ENCODE measurements at places on chromosomes 1 and 21.
A peak's percentile ranks its signal among the peaks of the same experiment; 100 is the strongest.

DNA sequence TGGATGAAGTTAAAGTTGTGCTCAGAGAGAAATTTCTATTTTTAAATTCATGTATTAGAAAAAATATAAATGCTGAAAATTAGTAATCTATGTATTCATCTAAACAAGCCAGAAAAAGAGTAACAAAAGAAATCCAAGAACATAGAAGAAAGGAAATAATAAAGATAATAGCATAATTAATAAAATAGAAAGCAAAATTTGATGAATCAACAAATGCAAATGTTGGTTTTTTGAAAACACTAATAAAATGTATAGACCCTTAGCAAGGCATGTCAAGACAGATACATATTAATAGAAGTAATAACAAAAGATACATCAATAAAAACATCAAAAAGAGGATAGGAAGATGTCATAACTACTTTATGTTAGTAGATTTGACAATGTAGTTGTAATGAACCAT is 18.0 kb downstream of the F13B start:
- peaks cover 6% of the 10 kb centered on the region for H3K27me3 ChIP-seq
- H3K4me1 ChIP-seq: no peaks in the 10 kb centered on the region
- no peak overlapping the region for H3K4me3 ChIP-seq
- H3K36me3 ChIP-seq: no peaks in the 10 kb centered on the region
- DNase-seq: no peak

- DNase-seq: no peak
- no peak overlapping the region for H3K27ac ChIP-seq
- no peaks in the 10 kb centered on the region for H3K27me3 ChIP-seq
- peaks cover 23% of the 10 kb centered on the region for H3K4me1 ChIP-seq
- no peak overlapping the region for H3K4me3 ChIP-seq
Observed at GRCh38 chr1:241553886-241554592, 21.9 kb downstream of the KMO start.

DNA sequence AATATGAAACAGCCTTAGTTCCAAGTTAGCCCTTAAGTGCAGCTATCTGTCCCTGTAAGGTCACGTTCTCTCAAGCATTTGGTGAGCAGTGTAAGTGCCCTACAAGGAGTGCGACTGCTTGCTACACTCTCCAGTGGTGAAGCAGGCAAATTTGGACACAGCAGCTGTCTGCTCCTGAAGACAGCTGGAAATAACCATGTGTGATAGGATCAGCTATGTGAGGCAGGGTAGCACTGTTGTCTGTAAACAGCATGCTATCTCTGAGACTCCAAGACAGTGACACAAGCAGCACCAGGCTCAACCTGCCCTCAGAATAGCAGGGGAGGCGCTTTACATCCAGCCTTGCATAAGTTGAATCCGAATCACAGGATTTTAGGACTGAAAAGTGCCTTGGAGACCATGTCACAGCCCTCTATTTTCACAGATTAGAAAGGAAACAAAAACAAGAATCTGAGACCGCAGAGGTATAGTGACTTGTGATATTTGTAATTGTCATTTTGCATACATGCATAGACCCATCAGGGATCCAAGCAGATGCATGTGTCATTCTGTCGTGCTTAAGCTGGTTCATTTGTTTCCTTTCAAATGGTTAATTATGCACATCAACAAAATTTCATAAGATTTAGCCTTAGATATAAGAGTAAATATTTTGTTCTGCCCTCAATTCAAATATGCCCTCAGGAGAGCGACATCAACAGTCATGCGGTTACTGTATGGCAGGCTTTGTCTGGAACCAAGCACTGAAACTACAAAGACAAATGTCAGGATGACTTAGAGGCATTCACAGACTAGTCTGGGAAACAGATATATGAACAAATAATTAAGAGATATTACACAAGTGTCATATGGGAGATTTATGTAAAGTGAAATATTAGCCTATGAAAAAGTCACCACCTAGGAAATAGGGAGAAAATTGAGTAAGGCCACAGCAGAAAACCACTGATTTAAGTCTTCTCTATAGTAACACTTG is 134.9 kb upstream of the NRIP1 start:
- no peaks in the 10 kb centered on the region for H3K4me1 ChIP-seq
- no peak overlapping the region for H3K4me3 ChIP-seq
- no peak for DNase-seq
- peaks cover under 1% of the 10 kb centered on the region for H3K27me3 ChIP-seq

- DNase-seq: no peak
- H3K27ac ChIP-seq: no peak overlapping the region
- no peaks in the 10 kb centered on the region for H3K36me3 ChIP-seq
- peaks cover 35% of the 10 kb centered on the region for H3K27me3 ChIP-seq
- H3K4me3 ChIP-seq: no peak overlapping the region
Observed at GRCh38 chr1:62316135-62316534, 3.1 kb downstream of the KANK4 start.

DNA sequence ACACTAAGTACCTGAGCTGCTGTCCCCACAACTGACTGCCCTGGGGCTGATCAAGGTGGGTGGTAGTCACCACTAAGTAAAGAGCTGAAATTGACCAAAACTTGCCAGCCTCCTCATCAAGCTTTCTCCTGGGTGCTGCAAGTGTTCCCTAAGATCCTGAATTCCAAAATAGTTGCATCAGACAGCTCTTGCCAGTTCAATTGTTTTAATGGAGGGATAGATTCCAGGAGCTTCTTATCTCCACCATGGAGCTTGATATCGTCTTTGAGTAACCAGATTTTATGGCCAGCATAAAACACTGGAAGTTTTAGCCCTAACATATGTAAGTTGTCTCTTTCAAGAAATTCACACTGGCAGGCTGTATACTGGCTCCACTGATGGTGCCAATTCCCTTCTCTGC is 90.3 kb downstream of the NID1 start:
- H3K27ac ChIP-seq: no peak overlapping the region
- no peak overlapping the region for H3K4me3 ChIP-seq
- no peaks in the 10 kb centered on the region for H3K27me3 ChIP-seq
- no peak for DNase-seq
- H3K36me3 ChIP-seq: no peaks in the 10 kb centered on the region
- H3K4me1 ChIP-seq: peaks cover 16% of the 10 kb centered on the region

DNA sequence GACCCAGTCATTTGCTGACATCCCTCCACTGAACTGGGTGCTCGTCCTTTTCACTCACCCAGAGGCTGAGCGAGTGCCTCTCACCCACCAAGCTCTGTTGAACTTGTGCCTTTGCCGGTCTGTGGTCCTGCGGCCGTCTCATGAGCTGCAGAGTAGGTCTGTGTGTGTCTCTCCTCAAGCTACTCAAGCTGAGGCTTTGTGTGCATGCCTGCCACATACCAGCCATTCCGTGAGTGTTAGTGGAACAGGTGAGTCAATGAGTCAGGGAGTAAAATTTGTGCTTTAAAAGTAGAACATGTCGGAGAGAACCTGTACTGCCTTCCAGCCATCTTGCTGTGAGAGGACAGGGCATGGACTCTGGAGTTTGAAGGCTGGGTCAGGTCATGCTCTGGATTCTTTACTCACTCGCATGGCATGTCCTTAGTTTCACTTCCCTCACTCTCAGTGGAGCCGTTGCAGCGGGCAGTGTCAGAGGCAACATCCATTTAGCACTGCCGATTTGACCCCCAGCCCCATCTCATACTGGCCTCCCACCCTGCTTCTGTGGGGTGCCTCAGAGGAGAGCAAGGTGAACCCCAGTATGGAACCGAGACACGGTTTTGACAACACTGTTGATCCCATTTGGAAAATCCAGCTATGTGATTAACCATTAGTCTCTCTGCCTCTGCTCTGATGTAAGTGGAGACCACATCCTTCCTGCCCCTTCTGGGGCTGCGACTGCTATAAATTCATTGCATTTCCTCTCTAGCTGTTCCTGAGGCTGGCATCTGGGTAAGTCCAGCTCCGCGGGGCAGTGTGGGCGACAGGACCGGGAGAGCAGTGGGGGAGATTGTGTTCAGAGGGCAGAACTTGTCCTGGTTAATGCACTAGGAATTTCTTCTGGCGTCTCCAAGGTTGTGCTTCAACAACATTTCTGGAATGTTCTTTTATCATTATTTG is at the start of gene NLRP3:
NLRP3 (plus strand) TSS at position 751 of the 939 bp plus-strand sequence. CDS start 2,628 bp downstream, outside the sequence.
- peak within 1 kb of the TSS; percentile 60 for H3K27ac ChIP-seq
- H3K27me3 ChIP-seq: peaks cover 6% of the 10 kb centered on the region
- peaks cover 9% of the 10 kb centered on the region for H3K36me3 ChIP-seq
- peaks cover 48% of the 10 kb centered on the region for H3K4me1 ChIP-seq
- DNase-seq: peak; percentile 59

DNA sequence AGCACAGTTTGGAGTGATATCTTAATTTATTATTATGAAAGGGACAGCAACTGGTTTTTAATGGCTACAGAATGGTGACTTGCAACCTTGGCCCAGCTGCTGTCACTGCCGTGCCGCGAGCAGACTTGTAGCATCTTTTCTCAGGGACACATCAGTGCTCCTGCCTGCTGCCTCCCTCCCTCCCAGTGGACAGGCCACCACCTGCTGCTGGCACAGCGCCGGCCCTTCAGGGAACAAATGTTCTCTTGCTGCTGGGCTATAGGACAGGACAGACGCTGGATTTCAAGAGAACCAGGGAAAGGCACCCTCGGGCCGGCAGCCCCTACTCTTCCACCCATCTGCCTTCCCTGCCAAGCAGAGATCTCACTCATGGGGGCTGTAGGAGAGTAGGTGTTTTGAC is 413.8 kb upstream of the NFIA start:
- H3K4me3 ChIP-seq: no peak overlapping the region
- no peak for DNase-seq
- no peaks in the 10 kb centered on the region for H3K36me3 ChIP-seq
- no peaks in the 10 kb centered on the region for H3K4me1 ChIP-seq
- no peaks in the 10 kb centered on the region for H3K27me3 ChIP-seq

DNA sequence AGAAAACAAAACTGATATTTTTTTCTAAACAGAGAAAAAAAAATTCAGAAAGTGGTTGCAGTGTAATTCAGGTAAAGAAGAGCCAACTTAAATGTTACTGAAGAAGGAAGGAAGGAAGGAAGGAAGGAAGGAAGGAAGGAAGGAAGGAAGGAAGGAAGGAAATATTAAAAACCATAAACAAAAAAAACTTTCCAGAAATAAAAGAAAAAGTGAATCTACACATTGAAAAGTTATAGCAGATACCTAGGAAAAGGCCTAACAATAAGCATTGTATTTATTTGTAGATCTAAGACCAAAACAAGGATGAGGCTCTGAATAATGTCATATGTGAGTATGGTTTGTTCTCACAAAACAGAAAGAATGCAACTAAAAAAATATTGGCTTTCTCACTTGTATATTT is 345.4 kb upstream of the NR5A2 start:
- no peaks in the 10 kb centered on the region for H3K4me1 ChIP-seq
- no peak overlapping the region for H3K4me3 ChIP-seq
- no peaks in the 10 kb centered on the region for H3K36me3 ChIP-seq
- no peak for DNase-seq
- no peak overlapping the region for H3K27ac ChIP-seq

DNA sequence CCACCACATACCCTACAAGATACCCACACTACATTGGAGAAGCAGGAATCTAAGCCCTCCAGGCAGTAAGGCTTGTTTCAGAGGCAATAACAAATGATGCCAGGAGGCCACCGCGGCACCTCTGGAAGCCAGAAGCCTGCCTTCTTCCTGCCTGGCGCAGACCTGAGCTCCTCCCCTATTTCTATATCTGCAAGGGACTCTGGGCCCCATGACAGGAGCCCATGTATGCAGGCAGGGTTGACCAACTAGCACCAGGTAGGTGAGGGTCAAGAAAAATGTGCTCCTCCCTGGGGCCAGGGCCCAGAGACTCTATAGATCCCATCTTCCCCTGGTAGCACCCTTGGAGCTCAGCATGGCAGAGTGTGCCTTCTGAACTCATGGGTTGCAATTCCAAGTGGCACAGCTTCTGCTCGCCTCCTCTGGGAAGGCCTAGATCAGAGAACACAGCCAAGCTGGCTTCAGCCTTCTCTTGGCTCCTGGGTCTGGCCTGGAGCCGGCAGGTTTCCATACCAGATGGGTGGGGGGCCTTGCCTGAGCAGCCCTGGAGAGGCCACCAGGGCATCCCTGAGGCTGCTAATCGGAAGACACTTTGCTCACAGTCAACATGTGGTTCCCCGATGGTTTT is 85.1 kb downstream of the STUM start:
- no peak for DNase-seq
- peaks cover 57% of the 10 kb centered on the region for H3K4me1 ChIP-seq
- H3K27me3 ChIP-seq: no peaks in the 10 kb centered on the region
- peaks cover 20% of the 10 kb centered on the region for H3K36me3 ChIP-seq
- no peak overlapping the region for H3K4me3 ChIP-seq

- H3K4me1 ChIP-seq: peaks cover 5% of the 10 kb centered on the region
- H3K27ac ChIP-seq: no peak overlapping the region
- DNase-seq: no peak
- H3K27me3 ChIP-seq: peaks cover 55% of the 10 kb centered on the region
- peaks cover 2% of the 10 kb centered on the region for H3K36me3 ChIP-seq
Observed at GRCh38 chr1:230423951-230424350, 2.2 kb downstream of the PGBD5 start.

DNA sequence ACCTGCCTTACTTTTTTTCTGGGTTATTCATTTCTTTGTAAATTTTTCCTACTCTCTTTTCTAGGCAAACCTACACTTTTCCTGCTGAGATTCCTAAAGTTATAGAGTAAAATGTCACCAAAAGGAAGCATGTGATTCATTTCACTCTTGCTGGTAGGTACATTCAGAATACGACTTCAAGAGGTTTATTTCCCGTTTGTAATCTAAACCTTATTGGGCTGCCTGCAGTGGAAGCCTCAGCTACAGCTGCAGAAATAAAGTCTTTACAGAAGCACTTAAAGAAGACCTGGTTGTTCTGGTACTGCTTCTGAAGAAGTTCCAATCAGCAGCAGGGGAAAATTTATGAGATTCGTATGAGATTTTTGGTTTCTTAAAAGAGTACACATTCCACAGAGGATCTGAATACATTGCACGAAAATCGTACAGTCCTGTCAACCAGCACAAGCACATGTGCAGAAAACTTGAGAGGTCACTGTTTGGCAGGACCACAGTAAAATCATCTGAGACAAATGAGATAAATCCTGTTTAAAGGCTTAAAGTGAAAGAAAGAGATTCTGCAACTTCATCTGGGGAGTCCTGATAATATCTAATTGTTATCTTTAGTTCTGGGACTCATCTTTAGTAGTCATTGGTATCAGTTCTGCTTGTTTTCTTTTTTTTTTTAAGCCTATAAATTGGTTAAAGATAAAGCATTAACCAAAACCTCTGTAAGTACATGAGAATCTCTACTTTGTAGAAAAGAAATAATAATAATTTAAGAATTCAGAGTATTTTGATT is 109.9 kb upstream of the ADGRL2 start:
- DNase-seq: no peak

GRCh38 chr1:116460261-116460660 is 87.2 kb downstream of the ATP1A1 start:
- no peaks in the 10 kb centered on the region for H3K36me3 ChIP-seq
- H3K4me1 ChIP-seq: no peaks in the 10 kb centered on the region
- DNase-seq: no peak
- no peaks in the 10 kb centered on the region for H3K27me3 ChIP-seq

GRCh38 chr1:176888471-176889032 is 276.0 kb downstream of the ASTN1 start:
- no peak overlapping the region for H3K27ac ChIP-seq
- H3K27me3 ChIP-seq: peaks cover 4% of the 10 kb centered on the region
- no peak for DNase-seq
- no peak overlapping the region for H3K4me3 ChIP-seq
- H3K36me3 ChIP-seq: no peaks in the 10 kb centered on the region

All from activated CD4-positive, alpha-beta memory T cell treated with anti-CD3 and anti-CD28 coated beads for 36 hours (primary cell).